Central memory CD8-positive, alpha-beta T cell (primary cell): ENCODE measurements at places on chromosomes 3 and 15.

GRCh38 chr15:32870240-32871033 lies 152.6 kb downstream of the GREM1 start:
- DNase-seq, result no peak
- H3K27me3 ChIP-seq, result no peaks in the 10 kb centered on the region
- no peak overlapping the region for H3K27ac ChIP-seq
- H3K4me1 ChIP-seq, result no peaks in the 10 kb centered on the region

GRCh38 chr3:170634663-170635384 lies 48.9 kb upstream of the SLC7A14 start:
- no peaks in the 10 kb centered on the region for H3K4me1 ChIP-seq
- peaks cover 14% of the 10 kb centered on the region for H3K27me3 ChIP-seq
- no peaks in the 10 kb centered on the region for H3K36me3 ChIP-seq
- no peak overlapping the region for H3K27ac ChIP-seq
- DNase-seq, result no peak
- no peak overlapping the region for H3K4me3 ChIP-seq

- H3K4me3 ChIP-seq, result no peak overlapping the region
- H3K36me3 ChIP-seq, result no peaks in the 10 kb centered on the region
- no peaks in the 10 kb centered on the region for H3K27me3 ChIP-seq
- no peak overlapping the region for H3K27ac ChIP-seq
- no peak for DNase-seq
- no peaks in the 10 kb centered on the region for H3K4me1 ChIP-seq
These were observed 567.9 kb downstream of the GOLGA6L6 start for GRCh38 chr15:19973718-19974117.

GRCh38 chr15:23566071-23566554 lies 639 bp downstream of the MKRN3 start:
- no peaks in the 10 kb centered on the region for H3K27me3 ChIP-seq
- H3K36me3 ChIP-seq, result peaks cover 4% of the 10 kb centered on the region
- DNase-seq, result no peak
- peak overlapping the region; percentile 83 for H3K4me3 ChIP-seq
- peak overlapping the region; percentile 92 for H3K27ac ChIP-seq

DNA sequence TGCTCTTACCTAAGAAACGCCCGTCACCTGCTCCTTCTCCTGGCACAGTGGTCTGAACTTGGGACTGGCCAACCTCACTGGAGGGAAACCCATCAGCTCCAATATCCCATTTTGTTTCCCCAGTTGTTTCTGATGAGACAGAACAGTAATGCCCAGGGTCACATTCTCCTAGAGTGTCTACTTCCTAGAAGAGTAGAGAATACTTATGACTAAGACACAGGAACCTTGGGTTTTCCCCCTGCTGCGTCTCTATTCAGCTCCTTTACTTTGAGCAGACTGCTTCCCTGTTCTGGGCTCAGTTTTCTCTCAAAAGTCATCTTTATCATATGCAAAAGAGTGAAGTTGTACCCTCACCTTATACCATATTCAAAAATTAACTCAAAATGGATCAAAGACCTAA lies 79.4 kb downstream of the POLR2M start:
- no peak for DNase-seq
- H3K27ac ChIP-seq, result no peak overlapping the region
- peaks cover 57% of the 10 kb centered on the region for H3K27me3 ChIP-seq
- H3K4me3 ChIP-seq, result no peak overlapping the region
- H3K4me1 ChIP-seq, result no peaks in the 10 kb centered on the region
- H3K36me3 ChIP-seq, result no peaks in the 10 kb centered on the region

GRCh38 chr3:65893631-65894030 lies 145.1 kb downstream of the MAGI1 start:
- H3K36me3 ChIP-seq, result no peaks in the 10 kb centered on the region
- no peak overlapping the region for H3K4me3 ChIP-seq
- H3K27ac ChIP-seq, result no peak overlapping the region
- H3K27me3 ChIP-seq, result peaks cover 8% of the 10 kb centered on the region
- no peak for DNase-seq

- no peaks in the 10 kb centered on the region for H3K36me3 ChIP-seq
- DNase-seq, result no peak
- no peak overlapping the region for H3K4me3 ChIP-seq
- no peak overlapping the region for H3K27ac ChIP-seq
- H3K27me3 ChIP-seq, result no peaks in the 10 kb centered on the region
- H3K4me1 ChIP-seq, result peaks cover 6% of the 10 kb centered on the region
These were observed 418.0 kb downstream of the PLCL2 start for GRCh38 chr3:17302774-17303173.

DNA sequence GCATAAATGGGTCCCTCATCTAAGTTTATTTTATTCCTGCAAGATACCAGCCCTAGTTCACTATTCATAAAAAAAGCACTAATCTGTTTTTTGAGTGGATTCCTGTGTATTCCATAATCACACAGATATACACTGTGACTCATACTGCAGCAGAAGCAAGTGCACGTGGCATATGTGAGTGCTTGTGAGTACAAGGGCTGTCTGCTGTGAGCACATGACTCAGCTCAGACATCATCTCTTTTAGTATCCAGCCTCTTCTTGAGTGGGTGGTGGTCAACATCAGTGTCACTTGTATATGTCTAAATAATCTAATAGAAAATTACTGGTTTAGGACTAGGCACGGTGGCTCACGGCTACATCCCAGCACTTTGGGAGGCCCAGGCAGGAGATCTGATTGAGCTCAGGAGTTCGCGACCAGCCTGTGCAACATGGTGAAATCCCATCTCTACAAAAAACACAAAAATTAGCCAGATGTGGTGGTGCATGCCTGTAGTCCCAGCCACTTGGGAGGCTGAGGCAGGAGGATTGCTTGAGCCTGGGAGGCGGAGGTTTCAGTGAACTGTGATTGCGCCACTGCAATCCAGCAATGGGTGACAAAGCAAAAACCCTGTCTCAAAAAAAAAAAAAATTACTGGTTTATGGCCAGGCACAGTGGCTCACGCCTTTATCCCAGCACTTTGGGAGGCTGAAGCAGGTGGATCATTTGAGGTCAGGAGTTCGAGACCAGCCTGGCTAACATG lies 49.8 kb downstream of the NIPA2 start:
- no peak for DNase-seq
- H3K27ac ChIP-seq, result no peak overlapping the region
- H3K27me3 ChIP-seq, result no peaks in the 10 kb centered on the region
- H3K4me1 ChIP-seq, result no peaks in the 10 kb centered on the region

DNA sequence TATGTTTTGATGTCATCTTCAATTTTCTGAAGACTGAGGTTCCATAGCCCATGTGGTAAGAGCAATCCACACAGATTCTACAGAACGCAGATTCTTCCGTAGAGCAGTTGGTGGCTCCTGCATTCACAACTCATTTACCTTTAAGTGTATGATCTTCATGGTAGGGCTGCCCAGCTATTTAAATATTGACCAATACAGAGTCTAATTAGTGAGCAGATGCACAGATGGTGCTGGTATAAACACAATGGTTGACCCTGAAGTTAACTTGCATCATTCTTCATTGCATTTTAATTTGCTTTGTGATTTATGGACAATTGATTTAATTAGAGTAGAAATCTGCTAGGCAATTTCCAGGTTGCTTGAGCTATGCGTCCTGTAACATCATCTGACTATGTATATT lies 269.2 kb downstream of the SQOR start:
- H3K36me3 ChIP-seq, result no peaks in the 10 kb centered on the region
- DNase-seq, result no peak
- H3K27ac ChIP-seq, result no peak overlapping the region
- H3K4me1 ChIP-seq, result no peaks in the 10 kb centered on the region

DNA sequence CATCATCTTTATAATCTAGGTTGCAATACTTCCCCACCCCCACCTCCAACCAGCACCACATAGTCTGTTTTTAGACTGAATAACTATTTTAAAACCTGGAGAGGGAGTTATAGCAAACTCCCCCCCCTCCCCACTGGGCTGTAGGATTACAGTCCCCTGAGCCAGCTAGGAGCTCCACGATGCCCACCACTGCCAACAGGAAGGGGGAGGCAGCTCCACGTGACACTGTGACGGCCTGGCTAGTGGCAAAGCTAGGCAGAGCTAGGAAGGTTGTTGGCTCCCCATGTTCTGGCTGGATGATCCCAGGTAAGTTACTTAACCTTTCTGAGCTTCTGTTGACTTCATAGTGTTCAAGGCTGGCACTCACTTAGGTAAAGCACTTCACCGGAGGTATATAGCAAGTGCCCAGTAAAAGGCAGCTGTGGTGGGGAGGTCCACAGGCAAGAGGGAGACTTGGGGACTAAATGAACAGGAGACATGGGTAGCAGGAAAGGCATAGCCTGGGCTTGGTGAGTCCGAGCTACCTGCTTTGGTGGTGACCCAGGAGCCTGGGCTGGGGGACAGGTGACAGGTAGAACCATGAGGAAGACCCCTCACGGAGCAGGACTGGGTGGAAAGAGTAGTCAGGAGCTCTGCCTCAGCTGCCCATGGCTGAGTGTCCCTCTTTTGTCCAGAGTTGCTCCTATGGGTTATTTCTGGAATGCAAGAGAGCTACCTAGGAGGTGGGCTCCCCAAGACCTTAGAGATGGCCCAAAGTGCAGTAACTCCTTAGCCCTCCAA lies 4.0 kb upstream of the TBC1D21 start:
- H3K27ac ChIP-seq, result no peak overlapping the region
- H3K27me3 ChIP-seq, result peaks cover 89% of the 10 kb centered on the region
- no peaks in the 10 kb centered on the region for H3K36me3 ChIP-seq
- DNase-seq, result no peak

DNA sequence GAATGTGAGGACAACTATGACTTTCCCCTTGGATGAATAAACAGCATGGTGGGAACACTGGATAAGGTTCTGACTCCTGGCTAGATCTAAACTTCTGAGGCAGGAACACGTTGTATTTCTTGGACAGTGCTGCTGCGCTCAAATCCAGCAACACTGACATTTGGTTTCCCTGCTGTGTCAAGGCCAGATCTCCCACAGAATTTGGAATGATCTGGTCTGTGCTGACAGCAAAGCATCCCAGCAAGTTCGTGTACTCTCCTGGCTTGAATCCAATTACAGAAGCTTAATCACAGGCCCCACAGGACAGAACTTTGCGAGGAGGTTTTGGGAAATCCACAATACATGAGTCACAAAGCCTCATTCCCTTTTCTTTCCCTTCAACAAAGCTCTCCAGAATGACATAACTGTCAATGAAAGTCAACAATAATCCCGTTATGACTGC lies 92.5 kb downstream of the ADAMTS9 start:
- no peaks in the 10 kb centered on the region for H3K27me3 ChIP-seq
- H3K36me3 ChIP-seq, result no peaks in the 10 kb centered on the region
- DNase-seq, result no peak
- no peaks in the 10 kb centered on the region for H3K4me1 ChIP-seq

DNA sequence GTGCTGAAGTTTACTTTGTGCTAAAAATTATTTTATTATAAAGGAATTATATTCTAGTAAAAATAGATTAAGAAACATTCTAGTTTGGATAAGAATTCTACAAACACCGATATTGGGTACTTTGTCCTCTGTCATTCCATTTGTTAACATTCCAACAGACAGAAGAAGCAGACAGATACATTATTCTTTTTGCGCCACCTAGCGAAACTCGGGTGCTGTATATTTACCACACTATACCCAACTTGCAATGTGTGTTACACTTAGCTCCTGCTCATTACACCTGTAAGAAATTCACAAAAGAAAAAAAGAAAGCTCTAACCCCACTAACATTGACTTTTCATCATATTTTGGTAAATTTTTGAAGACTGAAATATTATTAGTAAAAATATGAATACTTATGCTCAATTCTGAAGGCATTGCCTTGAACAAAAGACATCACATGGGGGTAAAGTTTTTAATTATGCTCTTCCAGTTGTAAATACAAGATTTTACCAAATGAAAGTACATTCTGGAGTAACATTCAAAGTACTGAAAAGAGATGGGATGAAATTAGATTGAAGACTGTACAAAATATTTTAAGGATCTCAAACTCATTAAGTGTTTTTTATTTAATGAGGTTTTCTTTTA lies 136.5 kb upstream of the MLF1 start:
- H3K4me3 ChIP-seq, result no peak overlapping the region
- H3K36me3 ChIP-seq, result no peaks in the 10 kb centered on the region
- H3K4me1 ChIP-seq, result no peaks in the 10 kb centered on the region
- no peaks in the 10 kb centered on the region for H3K27me3 ChIP-seq
- no peak for DNase-seq

DNA sequence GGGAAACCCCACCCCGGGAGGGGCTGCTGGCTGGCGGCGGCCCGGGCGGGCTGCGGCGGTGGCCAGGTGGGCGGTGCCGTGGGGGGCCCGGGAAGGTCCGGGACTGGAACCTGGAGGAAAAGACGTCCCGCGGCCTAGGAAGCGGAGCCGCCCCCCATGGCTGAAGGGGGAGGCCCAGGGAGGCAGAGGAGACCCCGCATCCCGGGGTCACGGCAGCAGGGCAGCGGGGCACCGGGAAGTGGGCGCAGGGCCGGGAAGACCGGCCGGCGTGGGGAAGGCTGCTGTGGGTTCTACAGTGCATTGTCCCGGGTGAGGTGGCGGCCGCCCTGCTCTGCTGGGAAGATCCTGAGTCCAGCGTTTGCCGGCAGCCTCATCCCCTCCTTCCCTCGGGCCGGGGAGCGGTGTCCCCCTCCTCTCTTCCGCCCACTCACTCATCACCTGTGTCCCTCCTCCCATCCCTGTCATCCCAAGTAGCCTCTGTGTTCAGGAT lies 525 bp upstream of the FSTL1 start:
- peak overlapping the region; percentile 37 for H3K4me3 ChIP-seq
- no peaks in the 10 kb centered on the region for H3K36me3 ChIP-seq
- H3K4me1 ChIP-seq, result no peaks in the 10 kb centered on the region
- no peak for DNase-seq

DNA sequence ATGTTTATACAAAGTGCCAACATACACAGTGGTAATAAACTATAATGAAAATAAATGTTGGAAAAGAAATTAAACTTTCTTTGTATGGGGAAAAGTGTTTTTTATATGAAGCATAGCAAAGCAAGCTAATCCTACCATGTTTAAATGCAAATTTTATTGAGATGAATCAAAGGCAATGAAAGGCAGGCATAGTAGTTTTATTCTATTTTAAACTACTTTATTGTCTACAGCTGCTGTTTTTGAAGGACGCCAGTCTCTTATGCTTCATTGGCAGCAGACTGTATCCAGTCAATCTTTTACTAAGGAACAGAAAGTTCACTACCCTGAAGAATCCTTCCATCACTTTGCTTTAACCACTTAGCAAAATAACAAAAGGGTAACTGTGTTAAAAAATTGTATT lies 761.0 kb downstream of the ROBO2 start:
- H3K27me3 ChIP-seq, result no peaks in the 10 kb centered on the region
- no peaks in the 10 kb centered on the region for H3K4me1 ChIP-seq
- no peak overlapping the region for H3K4me3 ChIP-seq
- H3K27ac ChIP-seq, result no peak overlapping the region

GRCh38 chr3:138072796-138073195 lies 42.6 kb downstream of the DZIP1L start:
- no peaks in the 10 kb centered on the region for H3K4me1 ChIP-seq
- H3K27me3 ChIP-seq, result peaks cover 49% of the 10 kb centered on the region
- no peak overlapping the region for H3K4me3 ChIP-seq
- no peak for DNase-seq
- H3K36me3 ChIP-seq, result no peaks in the 10 kb centered on the region

DNA sequence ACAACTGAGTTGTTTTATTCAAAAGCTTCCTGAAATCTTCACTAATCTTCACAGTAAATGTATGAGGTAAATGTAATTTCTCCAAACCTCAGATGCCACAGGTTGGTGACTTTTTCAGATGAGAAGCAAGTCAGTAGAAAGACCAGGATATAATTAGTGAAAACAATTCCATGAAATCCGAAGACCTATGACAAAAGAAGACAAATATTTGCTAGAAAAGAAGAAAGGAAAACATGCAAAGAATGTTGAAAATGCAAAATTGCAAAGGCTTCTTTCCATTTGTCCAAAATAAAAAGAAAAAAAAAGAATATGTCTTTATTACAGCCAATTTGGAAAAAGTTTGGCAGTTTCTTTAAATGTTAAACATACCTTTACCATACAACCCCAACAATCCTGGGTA lies 88.3 kb upstream of the MYRIP start:
- peaks cover 8% of the 10 kb centered on the region for H3K27me3 ChIP-seq
- no peak overlapping the region for H3K4me3 ChIP-seq
- no peak overlapping the region for H3K27ac ChIP-seq
- H3K36me3 ChIP-seq, result no peaks in the 10 kb centered on the region
